ENCODE measurements at places on chromosomes 3 and 15.

- no peak for DNase-seq
Observed at GRCh38 chr15:56987286-56987685, 68.8 kb downstream of the TCF12 start.

- DNase-seq = no peak
Observed at GRCh38 chr3:196609805-196610515, 29.5 kb upstream of the NRROS start.

GRCh38 chr15:45862034-45862433, 227.2 kb downstream of the SQOR start:
- DNase-seq = no peak

GRCh38 chr3:38124324-38125122, 12.4 kb downstream of the ACAA1 start:
- DNase-seq = no peak

DNA sequence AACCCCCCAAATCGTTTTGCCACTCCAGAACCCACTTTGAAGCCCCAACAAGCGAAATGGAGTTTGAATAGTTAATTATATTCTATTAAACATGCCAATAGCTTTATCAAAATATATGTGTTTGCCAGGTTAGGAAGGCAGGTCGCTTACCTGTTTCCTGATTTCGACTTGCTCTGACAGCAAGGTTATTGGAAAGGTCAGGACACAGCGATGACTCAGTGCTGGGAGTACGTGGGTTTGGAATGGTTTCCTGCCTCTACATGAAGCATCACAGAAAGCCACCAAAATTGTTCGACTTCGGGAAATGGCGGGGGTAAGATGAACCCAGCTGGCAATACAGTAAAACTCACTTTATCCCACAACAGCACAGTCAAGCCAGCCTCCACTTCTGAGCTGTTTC, 135.6 kb upstream of the ABI3BP start:
- DNase-seq = no peak

GRCh38 chr3:50660386-50660785, 14.3 kb upstream of the DOCK3 start:
- DNase-seq = no peak

DNA sequence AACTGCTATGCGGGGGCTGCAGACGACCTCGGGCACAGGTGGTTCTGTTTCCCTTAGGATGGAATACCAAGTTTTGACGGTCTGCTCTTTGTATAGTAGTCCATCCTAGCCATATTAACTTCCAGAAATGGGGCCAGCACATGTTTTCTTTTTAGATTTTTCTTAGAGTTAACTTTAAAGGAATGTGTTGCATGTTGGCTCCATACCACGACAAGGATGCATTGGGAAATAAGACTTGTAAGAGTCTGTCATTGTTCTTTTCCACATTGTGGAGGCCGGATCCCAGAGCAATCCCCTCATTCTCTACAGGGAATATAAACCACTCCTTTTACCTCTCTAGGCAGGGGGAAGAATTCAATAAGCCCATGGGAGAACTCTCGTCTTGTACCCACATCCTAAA, 87.1 kb upstream of the PLSCR4 start:
- DNase-seq = no peak

DNA sequence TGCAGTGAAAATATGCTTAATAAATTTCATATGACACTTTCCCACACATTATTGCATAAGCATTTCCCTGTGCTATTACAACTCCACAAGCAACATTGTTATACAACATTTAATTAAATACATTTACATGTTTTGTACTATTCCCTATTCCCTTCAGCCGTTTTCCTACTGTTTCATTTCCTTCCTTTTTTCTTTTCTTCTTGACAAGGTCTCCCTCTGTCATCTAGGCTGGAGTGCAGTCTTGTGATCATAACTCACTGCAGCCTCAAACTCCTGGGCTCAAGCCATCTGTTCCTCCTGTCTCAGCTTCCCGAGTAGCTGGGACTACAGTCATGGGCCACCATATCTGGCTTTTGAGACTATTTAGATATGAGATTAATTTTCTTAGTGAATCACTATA, 254.7 kb downstream of the NFKBIZ start:
- DNase-seq = no peak

- DNase-seq = no peak
Observed at GRCh38 chr3:46905661-46906451, 28.3 kb downstream of the PTH1R start.

DNA sequence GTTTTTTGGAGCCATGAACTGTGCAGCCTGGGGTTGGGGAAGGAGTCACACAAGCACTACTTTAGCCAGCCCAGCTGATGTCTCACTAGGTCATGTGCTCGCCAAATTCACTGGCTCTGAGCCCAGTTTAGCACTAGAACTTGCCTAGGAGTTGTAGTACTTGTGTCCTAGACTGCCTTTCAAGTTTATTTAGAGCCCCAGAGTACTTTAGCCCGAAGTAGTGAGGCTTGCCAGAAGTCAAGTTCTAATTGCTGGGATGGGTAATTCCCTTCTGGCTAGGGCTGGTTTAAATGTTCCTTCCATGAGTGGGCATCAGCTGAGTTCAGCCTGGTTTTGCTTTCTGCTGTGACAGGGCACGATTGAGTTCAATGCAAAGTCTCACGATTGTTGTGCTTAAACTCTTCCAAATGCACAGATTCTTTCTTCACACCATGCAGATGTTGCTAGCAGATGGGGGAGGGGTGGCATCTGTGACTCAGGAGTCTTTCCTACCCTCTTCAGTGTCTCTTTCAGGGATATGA, 228.2 kb upstream of the ZPLD1 start:
- no peak for DNase-seq

- no peak for DNase-seq
Observed at GRCh38 chr15:101490408-101490891, 943 bp upstream of the PCSK6 start.

DNA sequence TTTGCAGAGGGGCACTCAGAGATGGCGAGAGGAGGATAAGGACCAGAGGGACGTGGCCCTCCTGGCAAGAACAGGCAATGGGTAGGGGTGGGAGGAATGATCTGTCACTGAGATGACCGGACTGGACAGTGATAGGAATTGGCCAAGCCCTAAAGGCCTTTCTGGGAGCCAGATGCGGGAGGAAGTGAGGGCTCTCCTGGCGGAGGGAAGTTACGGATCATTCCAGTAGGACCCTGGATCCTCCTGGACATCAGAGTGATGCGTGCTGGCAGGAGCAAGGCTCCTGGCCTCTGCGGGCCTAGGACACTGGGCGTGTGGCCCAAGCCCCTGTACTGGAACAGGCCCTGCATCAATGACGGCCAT, 23.4 kb downstream of the KIF7 start:
- no peak for DNase-seq

GRCh38 chr3:32062950-32063582, 43.4 kb upstream of the GPD1L start:
- DNase-seq = no peak

DNA sequence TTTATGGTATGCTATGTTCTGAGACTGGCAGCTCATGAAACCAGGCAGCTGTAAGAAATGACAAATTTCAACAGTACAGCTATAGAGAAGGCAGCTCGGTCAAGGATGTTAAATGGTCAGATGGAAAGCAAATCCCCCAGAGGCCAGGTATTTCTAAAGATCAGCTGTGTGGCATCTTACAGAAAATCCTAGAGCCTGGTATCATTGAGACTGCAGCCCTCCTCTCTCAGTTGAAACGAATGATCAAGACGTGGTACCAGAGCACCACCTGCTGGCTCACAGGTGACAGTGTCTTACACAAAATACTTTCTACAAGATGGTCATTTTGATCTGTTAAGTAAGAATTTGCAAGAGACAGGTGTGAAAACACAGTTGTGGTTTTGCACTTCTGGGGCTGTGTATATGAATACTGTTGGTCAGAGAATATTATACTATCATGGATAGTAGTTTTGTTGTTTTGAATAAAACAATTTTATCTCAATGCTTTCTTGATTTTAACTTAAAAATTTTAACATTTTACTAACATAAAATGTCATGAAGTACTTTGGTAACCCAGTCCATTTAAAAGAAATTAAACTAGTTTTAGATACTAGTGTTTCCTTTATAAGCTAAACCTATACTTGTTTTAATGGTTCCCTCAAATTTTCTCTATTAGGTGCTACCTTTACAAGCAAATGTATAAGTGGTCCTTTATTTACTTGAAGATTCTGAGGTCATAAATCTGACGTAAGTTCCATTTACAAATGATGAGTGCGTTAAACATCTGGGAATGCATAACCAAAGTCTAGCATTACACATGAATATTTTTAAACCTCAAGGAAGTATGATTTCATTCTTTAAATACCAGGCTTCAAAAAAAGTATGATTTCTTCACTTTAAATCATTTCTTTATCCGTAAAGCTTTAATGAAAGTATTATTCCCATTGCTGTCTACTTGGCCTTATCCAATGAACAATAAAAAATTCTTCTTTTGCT, 121.8 kb downstream of the PDZRN3 start:
- DNase-seq = no peak

DNA sequence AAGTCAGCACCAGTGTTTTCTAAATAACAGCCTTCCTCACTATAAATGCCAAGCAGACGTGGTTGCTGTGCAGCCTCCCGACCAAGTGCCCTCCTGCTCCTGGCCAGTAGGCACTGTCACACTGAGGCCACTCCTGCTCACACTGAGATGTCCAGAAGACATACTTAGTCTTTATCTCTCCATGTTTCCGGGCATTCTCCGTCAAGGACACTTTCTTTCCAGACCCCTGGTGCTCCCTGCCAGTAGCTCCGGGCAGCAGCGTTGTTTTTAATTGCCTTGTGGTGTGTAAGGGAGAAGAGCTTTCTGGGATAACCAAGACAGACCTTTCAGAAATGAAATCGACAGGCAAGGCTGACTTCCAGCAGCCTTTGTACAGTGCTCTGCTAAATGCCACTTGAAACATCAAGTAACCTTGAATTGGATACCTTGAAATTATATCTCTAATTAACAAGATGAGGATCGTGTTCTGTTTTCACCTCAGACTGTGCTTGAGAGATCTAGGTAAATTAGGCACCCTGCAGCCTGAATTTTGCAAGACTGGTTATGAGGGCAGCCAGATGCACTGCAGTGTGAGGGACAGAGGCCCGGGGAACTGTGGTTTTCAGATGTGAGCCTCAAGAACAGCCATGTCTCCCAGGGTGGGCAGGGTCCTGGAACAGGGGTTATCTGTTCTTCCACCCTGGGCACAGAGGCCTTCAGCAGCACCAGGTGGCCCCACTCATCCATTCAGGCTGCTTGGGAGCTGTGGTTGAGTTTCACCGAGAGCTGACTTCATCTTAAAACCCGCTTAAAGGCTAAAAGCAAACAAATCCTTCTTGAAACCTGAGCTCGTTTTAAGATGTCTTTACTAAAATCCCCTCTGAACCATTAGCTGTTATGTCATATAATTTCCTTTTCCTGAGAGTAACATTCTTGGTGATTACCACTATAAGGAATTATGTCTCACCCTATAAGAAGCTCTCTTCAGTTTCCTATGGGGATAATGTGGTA, 105.5 kb upstream of the IL12A start:
- DNase-seq = no peak

DNA sequence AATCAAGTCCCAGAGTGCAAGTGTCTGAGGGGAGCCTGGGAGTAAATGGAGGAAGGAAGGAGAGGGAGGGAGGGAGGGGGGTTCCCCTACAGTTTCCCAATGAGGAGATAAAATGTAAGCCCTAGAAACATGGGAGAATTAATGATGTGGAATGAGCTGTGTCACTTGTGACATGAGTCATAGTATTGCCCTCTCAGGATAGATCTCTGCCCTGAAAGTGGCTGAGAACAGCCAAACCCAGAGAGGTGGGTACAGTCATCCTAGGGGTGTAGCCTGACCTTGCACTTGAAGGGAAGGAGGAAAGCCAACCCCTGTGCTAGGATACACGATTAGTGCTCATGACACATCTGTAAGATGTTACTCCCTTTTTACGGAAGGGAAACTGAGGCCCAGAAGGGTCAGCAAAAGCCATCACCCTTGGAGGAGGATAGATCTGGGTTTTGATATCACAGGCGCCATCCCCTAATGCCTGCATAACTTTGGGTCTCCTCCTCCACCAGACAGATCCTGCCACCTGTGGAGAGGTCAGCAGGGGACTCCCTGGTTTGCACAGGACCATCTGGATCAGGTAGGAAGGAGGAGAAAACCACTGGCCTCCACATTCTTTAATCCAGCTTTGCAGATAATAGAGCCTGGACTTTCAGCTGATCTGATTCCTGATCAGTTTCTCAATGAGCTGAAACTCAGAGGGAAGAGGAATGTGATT, 23.1 kb upstream of the USP3 start:
- no peak for DNase-seq

- DNase-seq = no peak
Observed at GRCh38 chr15:100189849-100190248, 151.9 kb downstream of the ADAMTS17 start.

- no peak for DNase-seq
Observed at GRCh38 chr15:68556139-68556990, 22.4 kb upstream of the CORO2B start.

GRCh38 chr15:81384891-81385720, 11.1 kb upstream of the TMC3 start:
- DNase-seq = no peak

Measured in cortex of kidney (tissue), 1 donor.